Spleen (tissue), 13 donors: ENCODE measurements at places on chromosomes 12 and 14.

- no peaks in the 10 kb centered on the region for H3K27me3 ChIP-seq
- peaks cover 13% of the 10 kb centered on the region for H3K4me1 ChIP-seq
- no peak overlapping the region for H3K4me3 ChIP-seq
- H3K27ac ChIP-seq, result no peak overlapping the region
- DNase-seq, result no peak
- H3K36me3 ChIP-seq, result no peaks in the 10 kb centered on the region
These were observed 47.8 kb downstream of the TESPA1 start for GRCh38 chr12:54936736-54937135.

DNA sequence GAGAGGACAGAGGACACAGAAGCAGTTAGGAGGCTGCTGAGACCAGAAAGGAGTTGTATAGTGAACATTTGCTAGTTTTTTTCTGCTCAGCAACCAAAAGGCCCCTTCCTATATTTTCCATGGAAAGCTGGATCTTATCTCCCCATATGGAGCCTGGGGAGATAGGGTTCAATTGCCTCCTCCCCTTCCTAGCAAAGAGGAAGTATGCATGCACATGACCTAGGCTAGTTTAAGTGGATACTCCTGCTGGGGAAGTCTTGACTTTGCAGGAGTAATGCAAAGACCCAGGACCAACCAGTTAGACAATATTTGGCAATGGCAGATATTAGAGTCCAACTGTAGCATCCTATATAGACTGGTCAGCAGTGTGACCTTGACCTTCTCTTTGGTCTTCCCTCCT lies 15.1 kb downstream of the CHD8 start:
- no peaks in the 10 kb centered on the region for H3K27me3 ChIP-seq
- H3K4me1 ChIP-seq, result peaks cover 38% of the 10 kb centered on the region
- DNase-seq, result no peak
- no peaks in the 10 kb centered on the region for H3K36me3 ChIP-seq
- H3K27ac ChIP-seq, result no peak overlapping the region
- H3K4me3 ChIP-seq, result no peak overlapping the region

- H3K4me1 ChIP-seq, result no peaks in the 10 kb centered on the region
- no peaks in the 10 kb centered on the region for H3K27me3 ChIP-seq
- DNase-seq, result no peak
- H3K27ac ChIP-seq, result no peak overlapping the region
These were observed 36.3 kb upstream of the PDZRN4 start for GRCh38 chr12:41151793-41152192.

DNA sequence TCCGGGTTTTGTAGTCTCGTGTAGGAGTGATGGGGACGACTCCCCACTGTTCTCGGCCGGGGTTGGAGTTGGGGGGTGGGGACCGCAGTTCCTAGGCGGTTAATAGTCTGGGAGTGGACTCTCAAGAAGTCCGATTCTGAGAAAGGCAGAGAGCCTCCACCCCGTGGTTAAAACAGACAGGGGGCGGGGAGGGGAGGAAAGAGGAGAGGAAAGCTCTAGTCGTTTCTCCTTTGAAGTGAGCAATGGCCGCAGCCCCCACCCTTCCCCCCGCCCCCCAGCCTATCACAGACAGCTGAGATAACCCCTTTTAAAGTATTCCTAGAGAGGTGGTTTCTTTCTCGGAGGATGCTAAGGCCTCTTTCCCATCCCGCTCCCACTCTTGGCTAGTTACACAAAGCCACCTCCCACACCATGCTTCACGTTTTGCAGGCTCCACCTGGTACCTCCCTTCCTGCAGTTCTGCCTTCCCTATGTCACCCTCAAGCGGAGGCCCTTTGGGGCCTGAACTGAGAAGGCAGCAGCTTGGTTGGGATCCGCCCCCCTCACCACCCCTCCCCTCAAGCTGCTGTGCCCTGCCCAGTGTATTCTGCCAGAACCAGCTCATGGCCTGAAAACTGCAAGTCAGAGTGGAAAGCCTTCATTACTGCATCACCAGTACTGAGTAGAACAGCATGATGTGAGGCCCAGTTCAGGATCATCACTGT lies 853 bp downstream of the USP5 start:
- DNase-seq, result peak; percentile 84
- peak overlapping the region; percentile 85 for H3K4me3 ChIP-seq
- H3K27ac ChIP-seq, result peak overlapping the region; percentile 48
- H3K36me3 ChIP-seq, result peaks cover 44% of the 10 kb centered on the region
- H3K27me3 ChIP-seq, result no peaks in the 10 kb centered on the region
- H3K4me1 ChIP-seq, result peaks cover 40% of the 10 kb centered on the region
